Non-pigmented ciliary epithelial cell (primary cell): ENCODE measurements at places on chromosomes 6 and 20.

DNA sequence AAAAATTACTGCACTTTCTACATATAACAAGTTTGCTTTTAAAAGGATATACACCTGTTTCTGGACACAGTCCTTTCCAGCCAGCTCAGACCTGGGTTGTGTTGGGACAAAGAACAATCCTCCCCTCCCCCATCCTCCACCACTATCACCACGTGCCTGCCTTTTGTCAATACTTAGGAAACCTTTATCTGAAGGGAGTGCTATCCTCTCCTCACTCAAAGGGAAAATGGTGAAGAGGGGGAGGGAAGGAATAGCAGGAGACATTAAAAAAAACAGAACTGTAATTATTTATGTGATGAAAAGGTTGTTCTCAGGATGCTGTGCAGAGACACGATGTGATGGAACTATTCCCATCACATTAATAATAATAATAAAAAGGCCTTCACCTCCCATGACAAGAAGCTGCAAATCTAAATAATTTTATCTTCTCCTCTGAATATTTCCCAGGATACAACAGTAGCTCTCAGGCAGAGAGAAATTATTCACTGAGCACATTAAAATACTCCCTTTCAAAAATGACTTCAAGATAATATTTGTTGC is 105.5 kb downstream of the NRSN1 start:
- no peak for DNase-seq

GRCh38 chr20:18738888-18739287 is 74.7 kb upstream of the SCP2D1 start:
- DNase-seq = no peak

DNA sequence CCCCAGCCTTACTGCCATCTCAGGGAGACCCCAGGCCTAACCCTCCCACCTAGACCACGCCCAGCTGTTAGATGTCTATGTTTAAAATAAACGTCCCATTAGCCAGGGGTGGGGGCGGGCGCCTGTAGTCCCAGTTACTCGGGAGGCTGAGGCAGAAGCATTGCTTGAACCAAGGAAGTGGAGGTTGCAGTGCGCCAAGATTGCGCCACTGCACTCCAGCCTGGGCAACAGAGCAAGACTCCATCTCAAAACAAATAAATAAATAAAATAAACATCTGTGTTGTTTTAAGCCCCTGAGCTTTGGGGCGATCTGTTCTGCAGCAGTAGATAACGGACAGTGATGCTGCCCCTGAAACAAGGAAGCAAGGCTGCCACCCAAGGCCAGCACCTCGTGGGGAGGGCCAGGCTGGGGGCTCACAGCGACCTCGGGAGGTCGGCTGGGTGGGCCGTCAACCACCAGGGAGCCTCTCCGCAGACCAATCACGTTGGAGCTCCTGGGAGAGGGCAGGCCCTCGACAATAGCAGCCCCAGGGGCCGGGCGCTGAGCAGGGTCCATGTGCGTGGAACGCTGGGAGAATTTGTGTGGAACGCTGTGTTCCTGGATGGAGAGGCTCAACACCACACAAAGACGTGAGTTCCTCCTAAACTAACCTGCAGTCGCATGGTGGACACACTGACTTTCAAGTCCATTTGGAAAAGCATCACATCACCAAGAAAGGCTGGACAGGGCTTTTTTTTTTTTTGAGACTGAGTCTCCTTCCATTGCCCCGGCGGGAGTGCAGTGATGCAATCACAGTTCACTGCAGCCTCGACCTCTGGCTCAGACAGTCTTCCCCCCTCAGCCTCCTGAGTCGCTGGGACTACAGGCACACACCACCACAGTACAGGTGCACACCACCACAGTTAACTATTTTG is 1.0 kb upstream of the HELZ2 start:
- no peak for DNase-seq

DNA sequence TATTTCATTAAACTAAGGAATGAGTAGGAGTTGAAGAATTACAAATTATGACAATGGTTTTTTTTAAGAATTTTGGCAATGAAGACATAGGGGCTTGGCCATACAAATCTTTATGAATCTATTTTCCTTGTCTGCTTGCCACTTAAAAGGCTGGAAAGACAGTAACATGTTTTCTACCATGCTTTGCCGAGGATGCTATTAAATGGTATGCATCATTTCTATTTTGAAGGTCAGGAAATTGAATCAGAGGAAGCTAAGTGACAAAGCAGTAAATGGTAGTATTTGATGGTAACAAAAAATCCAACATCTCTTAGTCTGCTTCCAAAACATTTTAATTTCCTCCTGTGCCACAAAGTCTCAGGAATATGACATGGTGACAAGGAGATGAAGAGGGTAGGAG is 287.2 kb downstream of the RFPL4B start:
- DNase-seq = no peak

- peak; percentile 20 for DNase-seq
Measured at GRCh38 chr6:57097596-57097995, 7.6 kb downstream of the ZNF451 start.

DNA sequence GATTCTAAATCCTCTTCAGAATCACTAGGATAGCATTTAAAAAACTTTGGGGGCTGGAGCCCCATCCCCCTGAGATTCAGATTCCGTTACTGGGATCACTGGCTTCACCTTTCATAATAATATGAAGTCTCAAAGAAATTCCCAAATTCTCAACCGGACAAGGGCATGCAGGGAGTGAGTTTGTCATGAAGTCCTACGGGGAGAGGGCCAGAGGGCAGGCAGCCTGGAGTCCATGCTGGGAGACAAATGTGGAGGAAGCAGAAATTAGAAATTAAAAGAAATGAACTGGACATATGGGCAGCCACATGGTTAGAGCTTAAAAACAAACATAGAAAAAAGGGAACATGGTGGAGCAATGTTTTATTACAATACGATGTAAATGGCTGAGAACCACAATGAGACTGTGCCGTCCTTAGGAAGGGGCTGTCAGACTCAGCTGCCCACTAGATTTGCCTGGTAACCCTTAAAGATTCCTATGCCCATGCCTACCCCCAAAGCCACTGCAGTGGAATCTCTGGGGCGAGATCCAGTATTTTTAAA is 142.6 kb downstream of the CEBPB start:
- DNase-seq = no peak
